ENCODE measurements at places on chromosomes 16 and 17. TPM values are rescaled to one million over a fixed set of nuclear protein-coding genes. Genes with fewer than 3 reads are reported as not detected.

DNA sequence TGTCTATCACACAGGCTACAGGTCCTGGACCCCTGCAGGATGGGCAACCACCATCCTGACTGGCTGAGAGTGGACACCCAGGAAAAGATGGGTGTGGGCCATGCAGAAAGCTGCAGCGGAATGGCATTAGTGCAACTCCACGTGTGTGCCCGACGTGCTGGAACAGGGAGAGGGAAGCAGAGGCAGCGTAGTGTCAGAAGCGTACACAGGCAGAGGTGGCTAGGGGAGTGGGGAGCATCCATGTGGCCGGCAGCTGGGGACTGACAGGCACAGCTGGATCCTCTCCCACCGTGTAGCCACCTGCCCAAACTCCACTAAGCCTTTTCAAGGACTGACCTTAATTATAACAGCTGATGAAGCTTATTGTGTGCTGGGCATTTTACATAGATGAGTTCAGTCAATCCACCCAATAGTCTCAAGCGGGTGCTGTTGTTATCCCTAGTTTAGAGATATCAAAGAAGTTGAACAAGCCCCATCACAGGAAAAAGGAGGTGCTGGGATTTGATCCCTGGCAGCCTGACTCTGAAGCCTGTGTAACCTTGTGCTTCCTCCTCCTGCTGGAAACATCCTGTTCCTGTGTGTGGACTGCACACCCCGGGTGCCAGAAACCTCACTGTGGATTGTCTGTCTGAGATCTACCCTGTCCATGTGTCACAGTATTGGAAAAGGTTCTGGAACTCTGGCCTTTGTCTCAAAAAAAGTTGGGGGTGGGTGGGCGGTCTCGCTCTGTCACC, 114.0 kb downstream of the PRKCA start:
- no peak for DNase-seq

- no peak for DNase-seq
These were observed 56.5 kb downstream of the TMEM132E start for GRCh38 chr17:34635876-34636275.

- DNase-seq = peak; percentile 58
These were observed 526 bp downstream of the CBFB start for GRCh38 chr16:67029254-67030096.

- DNase-seq = no peak
These were observed 366.9 kb downstream of the SLC39A11 start for GRCh38 chr17:72725433-72726068.

DNA sequence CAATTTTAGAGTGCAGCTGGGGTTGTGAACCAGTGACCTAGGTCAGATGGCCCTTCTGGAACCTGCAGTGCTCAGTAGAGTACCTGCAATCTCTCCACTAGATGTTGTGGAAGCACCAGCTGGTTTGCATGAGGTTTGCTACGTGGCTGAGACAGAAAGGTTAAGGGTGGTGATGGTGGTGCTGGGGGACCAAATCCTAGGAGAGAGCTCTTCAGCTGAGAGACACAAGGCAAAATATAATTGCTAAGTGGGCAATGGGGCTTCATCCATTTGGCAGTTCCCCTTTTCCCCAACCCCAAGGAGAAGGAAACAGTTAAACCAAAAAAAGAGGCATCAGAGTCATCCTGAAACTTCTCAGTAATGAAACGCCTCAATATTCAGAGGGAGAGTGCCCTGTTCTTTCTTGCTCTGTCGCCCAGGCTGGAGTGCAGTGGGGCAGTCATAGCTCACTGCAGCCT, 13.9 kb downstream of the ITPRIPL2 start:
- DNase-seq = no peak

WNT9B gene
- total RNA-seq = under 0.01 TPM

CPD gene
- total RNA-seq = 21.5 TPM

ADAP2 gene
- 0.54 TPM for total RNA-seq

DNA sequence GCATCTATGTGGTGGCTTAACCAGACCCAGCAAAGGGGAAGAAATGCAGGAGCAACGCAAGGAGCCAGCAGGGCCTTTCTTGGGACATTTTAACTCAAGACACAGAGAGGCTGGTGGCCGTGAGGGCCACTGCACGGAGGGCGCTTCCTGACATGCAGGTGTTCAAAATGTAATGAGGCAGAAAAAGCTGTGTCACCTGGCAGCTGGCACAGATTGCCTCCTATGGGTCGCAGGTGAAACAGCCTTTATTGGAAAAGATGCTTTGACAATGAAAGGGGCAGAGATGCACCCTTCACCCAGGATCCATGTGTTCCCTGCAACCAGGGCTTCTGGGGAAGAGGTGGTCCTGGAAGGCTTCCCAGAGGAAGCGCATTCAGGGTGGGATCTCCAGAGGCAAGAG, 219.3 kb downstream of the XYLT1 start:
- DNase-seq = no peak

TMUB2 gene
- 56.8 TPM for total RNA-seq

- DNase-seq = peak; percentile 83
These were observed at the start of gene DRG2 for GRCh38 chr17:18087610-18088491. Gene DRG2, plus strand, starts transcription at chr17:18087948. Its CDS starts 76 bp downstream, at chr17:18088024.

- no peak for DNase-seq
These were observed 19.8 kb upstream of the ICAM2 start for GRCh38 chr17:64040206-64040605.

GRCh38 chr17:80339731-80340456, 75.1 kb upstream of the ENDOV start:
- DNase-seq = no peak

DNA sequence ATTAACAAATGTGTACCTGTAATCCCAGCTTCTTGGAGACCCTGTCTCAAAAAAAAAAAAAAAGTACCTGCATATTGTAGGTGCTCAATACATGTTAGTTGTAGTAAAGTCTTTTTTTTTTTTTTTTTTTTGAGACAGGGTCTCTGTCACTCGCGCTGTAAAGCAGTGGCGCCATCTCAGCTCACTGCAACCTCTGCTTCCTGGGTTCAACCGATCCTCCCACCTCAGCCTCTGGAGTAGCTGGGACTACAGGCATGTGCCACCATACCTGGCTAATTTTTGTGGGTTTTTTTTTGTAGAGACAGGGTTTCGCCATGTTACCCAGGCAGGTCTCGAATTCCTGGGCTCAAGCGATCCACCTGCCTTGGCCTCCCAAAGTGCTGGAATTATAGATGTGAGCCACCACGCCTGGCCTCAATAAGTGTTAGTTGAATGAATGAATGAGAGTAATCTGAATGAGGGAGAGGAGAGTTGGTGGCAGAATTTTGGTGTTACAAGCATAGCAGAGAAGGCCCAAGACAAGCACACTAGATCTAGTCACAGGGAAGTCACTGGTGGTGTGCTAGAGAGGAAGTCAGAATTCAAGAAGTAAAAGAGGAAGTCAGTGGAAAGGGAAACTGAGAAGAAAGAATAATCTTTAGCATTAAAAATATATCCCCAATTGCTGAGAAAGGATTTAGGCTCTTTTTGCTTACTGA, 9.4 kb upstream of the MYL4 start:
- peak; percentile 31 for DNase-seq

- no peak for DNase-seq
These were observed 24.5 kb downstream of the UNK start for GRCh38 chr17:75808905-75809621.

TP53TG3D gene
- 1.6 TPM for total RNA-seq

- DNase-seq = peak; percentile 92
These were observed at the start of gene AKAP10 for GRCh38 chr17:19977293-19978208. Gene AKAP10, minus strand, starts transcription at chr17:19977828. Its CDS starts 149 bp downstream, at chr17:19977679.

CNTNAP4 gene
- total RNA-seq = not detected

DNAI2 gene
- total RNA-seq = 0.27 TPM

KRTAP4-9 gene
- under 0.01 TPM for total RNA-seq

- DNase-seq = no peak
These were observed 64.7 kb downstream of the PRKCA start for GRCh38 chr17:66367107-66367506.

NEURL4 gene
- total RNA-seq = 37.4 TPM
